ENCODE measurements at places on chromosomes 13 and 19.

GRCh38 chr13:40120781-40121180 is 465.3 kb downstream of the COG6 start:
- DNase-seq, result no peak

DNA sequence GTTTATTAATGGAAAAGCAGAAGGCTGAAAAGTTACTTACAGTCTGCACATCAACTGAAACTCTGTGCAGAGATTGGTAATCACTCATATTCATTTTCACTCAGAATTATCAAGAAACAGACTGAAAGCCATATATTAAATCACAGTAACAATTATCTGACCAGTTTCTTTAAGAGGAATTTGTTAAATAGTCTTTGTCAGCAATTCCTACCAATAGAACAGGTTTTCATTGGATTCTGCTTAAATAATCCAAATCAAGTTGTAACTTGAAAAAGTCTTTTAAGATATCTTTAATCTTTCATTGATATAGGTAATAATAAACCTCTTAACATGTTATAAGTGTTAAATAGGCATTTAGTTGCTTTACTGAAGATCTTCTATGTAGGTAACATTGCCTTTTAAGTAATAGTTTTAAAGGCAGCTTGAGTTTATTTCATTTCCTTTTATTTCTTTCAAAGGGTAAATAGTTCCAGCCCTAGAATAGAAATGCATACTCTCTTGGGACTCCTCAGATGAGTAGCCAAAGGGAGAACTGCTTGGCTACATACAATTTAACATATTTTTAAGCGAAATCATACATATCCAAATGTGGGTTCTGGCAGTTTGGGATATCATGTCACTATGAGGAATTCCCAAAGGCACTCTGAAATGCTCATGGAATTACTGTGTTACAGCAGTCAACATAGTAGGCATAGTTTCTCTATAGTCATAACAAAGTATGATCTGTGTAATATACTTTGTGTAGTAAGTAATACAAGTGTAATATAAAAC is 326.0 kb upstream of the SPRY2 start:
- DNase-seq, result no peak

GRCh38 chr19:54653181-54653809 is 9.5 kb upstream of the LILRB4 start:
- DNase-seq, result peak; percentile 1

DNA sequence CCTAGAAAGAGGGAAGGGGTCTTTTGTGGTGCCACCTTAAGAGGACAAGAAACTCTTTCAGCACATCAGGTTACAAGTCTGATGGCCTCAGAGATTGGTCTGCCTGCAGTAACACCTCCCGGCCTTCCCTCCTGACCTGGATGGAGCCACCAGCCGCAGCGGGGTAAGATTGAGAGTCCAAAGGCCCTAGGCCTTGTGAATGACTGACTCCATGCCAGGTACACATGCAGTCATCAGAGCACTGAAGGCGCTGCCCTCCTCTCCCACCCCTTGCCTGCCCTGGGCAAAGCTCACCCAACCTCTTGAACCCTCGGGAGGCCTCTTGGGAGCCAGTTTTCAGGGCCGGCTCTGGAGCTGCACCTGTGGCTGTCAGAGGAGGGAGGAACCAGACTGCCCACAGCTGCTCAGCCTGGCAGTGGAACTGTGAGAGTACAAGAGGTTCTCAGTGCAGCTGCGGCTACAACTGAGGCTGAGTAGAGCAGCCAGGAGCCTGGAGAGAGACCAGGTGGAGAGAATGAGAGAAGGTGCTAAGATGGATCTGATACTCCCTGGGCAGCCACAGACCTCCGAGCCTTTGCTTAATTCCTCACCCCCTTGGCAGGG is 23.8 kb upstream of the C13orf42 start:
- no peak for DNase-seq

- DNase-seq, result peak; percentile 25
Observed at GRCh38 chr19:18848878-18849661, 17.3 kb downstream of the UPF1 start.

DNA sequence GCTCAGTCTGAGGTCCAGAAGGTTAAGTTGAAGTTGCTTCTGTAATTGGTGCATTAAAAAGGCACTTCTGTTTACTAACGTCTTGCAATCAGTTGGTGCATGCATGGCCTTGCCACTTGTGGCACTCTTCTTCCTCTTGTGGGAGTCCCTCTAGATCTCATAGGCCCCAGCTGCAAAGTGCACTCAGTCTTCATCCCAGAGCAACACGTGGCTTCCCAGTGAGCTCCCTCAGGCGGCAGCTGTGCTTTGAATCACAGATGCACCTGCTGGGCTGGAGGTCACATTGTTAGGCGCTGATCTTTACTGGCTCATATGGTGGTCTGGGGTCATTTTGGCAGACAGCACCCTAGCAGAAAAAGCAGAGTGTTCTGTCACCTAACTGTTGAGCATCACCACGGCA is 215.7 kb downstream of the ZNF536 start:
- DNase-seq, result no peak

DNA sequence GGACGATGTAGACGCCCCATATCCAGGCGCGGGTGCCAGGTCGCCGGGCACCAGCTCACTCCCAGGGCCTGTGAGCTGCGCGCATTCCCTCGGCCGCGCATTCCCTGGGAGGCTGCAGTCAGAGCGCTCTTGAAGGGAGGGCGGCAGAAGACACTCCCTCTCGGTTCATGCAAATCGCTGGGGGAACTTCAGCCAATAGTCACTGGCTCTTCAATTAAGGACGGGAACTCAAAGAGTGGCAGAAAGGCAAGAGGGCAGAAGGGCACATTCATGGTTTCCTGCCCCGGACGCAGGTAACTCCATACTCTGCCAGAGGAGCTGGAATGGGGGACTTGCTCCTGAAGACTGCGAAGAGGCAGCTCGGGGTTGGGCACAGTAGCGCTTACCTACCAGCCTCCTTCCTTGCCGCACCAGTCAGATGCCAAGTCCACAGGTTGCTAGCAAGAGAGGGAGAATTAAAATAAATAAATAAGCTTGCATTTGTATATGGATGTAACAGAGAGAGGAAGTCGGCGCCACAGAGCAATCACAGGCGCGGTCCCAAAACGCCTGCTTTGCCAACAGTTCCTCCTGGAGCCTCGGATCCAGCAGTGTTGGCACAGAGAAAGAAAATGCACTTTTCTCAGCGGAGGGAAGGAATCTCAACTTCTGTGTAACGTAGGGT is 459 bp downstream of the PCDH20 start:
- DNase-seq, result peak; percentile 96

- no peak for DNase-seq
Observed at GRCh38 chr19:5003781-5004180, 34.9 kb downstream of the KDM4B start.

DNA sequence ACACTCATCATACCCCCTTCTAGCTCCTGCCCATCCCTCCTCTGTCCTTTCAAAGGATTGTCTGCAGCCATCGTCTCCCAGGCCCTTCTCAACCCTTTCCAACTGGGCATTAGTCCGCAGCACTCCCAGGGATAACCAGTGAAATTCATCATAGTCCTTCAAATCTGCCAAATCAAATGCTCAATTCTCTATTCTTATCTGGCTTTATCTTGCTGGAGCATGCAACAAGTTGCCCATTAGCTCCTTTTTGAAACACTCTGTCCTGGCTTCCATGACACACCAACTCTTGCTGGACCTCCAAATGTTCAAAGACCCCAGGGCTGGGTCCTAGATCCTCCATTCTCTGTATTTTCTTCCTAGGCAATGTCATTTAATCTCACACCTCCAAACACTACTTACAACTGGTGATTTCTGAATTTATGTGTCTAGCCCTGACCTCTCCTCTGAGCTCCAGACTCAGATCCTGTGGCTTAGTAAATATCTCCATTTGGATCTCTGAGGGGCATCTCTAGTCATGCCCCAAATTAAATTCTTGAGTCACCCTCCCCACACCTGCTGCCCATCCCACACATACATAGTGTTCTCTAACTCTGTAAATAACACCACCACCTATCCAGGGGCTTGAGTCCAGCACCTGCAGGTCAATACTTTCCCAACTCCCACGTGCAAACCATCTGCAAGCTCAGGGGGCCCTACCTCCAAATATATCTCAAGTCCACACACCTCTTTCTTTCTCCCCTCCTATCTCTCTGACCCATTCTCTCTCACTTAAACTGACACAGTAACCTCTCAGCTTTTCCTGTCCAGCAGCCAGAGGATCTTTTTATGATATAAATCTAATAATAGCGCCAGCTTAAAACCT is 9.1 kb upstream of the ANKRD10 start:
- DNase-seq, result no peak

GRCh38 chr13:46613409-46614049 is 60.6 kb downstream of the LRCH1 start:
- DNase-seq, result peak; percentile 73

DNA sequence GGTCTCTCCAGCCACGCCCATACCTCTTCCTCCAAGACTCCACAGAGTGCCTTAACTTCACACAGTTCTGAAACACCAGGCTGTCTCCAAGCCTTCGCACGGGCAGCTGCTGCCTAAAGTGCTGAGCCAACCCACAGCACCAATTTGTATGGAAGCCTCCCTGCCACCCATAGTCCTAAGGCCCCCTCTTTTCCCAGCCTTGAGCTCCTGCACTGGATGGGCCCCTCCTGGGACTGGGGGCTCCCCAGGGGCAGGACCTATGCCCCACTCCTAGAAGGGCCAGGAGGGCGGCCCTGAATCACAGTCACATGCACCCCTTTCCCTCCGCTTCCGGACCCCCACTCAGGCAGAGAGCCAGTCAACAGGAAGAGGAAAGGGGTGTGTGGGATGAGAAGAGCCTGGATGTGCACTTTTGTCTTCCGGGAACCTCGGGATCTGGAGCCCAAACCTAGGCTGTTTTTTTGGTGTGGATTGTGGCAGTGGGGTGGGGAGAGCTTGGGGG is 5.1 kb upstream of the FCER2 start:
- no peak for DNase-seq

DNA sequence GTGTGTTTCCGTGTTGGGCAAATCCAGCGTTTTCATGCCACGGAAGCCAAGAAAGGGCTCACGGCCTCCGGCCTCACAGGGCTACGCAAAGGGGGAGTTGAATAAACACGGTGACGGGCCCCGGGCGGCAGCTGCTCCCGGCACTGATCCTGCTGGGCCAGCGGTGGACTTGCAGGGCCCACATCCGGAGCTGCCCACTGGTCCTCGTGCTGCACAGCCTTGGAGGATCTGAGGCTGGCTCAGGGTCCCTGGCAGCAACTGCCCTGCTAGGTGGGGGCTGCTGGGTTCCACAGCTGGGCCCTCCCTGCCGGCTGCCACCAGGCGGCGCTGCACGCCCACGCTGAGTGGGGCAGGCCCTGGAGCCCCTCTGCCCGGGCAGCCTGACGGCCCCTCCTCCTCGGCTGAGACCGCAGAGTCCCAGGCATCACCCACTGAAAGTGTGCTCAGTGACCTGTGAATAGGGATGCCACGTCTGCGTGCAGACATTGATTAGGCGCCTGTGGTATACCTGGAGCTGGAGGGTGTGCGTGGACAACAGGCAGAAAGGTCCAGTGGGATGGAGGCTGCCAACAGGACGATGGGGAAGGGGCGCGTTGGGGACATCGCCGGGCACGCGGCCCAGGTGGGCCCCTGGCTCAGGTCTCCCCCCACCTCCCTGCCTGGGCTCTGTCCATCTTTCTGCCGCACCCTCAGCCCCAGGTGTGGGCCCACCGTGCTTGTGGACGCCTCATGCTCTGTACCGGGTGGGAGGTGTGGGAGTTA is 5.3 kb upstream of the HCN2 start:
- peak; percentile 68 for DNase-seq
